ENCODE measurements at places on chromosomes 5 and 9.

GRCh38 chr5:38562444-38563210, 6.2 kb upstream of the LIFR start:
- no peak for DNase-seq

DNA sequence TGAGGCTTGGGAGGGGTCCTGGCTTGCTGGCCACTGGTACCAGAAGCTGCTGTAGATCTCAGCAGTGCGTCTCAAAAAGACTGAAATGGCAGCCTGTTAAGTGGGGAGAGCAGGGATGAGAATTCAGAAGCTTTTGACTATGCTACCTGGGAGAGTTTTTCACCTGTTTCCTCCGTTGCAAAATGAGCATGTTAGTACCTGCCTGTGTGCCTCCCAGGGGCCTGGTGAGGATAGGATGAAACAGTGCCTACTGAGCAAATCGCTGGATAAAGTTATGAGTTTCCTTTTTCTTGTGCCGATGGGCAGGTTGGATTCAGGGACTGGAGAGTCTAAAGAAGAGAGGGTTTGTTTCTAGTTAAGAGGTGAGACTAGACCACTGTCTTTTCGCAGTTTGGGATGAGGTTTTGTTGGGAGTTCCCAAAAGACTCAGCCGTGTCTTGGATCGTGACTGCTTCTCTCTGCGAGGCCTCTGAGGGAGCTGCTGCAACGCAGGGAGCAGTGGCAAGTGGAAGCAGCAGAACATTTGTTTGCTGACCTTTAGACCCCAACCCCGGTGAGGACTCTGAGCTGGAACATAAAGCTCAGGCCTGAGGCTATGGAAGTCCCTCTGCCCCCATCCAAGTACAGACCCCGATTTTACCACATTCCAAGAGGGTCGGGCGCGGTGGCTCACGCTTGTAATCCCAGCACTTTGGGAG, 1.4 kb downstream of the RALGPS1 start:
- DNase-seq = no peak

DNA sequence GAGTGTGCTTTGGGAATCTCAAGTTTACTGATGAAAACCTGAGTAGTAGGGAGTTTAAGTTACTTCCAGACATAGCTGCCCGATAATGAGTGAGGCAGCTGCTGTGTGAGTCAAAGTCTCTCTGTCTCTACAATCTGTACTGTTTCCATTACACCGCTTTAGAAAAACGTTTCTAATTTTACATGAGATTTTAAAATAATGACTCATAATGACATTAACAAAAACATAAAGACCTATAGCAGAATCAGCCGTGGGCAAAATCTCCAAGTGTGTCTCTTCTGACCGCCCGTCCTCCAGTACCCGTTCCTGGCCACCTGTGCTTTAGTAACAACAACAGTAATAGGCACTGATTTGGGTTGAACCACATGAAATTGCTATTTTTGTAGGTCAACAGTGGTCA, 69.6 kb upstream of the PRRC1 start:
- no peak for DNase-seq

DNA sequence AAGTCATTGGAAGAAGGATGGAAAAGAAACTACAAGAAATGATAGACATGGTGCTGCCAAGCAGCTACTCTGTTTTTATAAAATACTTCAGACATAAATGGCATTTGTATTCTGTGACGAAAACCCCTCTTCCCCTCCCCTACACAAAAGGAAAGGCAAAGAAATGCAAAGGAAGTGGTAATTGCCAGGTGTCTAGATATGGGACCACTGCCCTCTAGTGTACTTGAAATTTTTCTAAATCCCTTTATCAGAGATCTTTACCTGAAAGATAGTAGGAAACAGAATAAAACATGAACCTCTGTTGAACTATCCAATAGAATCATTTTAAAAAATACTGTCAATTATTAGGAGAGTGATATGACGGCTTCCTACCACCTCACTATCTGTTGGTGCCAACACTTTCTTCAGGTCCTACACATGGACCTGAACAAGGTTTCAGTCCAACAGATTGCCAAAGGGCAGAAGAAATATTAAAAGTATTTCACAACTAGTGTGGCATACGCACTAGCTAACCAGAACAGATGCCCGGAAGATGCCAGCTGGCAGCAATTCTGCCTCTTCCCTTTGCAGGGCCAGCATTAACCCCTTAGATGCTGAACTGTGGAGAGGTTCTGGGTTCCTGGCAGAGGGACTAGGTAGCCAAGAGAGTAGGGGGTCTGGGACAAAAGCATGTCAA, 104.1 kb downstream of the TSSK1B start:
- peak; percentile 76 for DNase-seq

GRCh38 chr9:126754436-126755316, 50.2 kb upstream of the ZBTB43 start:
- no peak for DNase-seq

DNA sequence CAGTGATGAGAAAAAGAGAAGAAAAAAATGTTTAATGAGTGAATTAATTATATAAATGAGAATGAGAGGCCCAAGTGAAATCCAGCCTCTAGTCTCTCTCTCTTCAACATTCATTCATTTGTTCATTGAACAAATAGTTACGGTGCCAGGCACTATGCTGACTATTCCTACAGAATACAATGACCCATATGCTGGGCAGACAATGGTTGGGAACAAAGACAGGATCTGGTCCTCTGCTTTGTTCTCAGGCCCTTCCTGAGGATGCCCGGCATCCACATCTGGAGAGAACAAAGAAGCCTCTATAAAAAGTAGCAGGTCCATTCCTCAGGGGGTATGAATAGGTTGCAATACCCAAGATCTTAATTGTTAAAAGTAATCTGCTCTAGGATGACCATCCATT, 6.9 kb downstream of the ADAM19 start:
- DNase-seq = no peak

- no peak for DNase-seq
These were observed 64.2 kb downstream of the MAST4 start for GRCh38 chr5:66660396-66660795.

- no peak for DNase-seq
These were observed 2022.2 kb downstream of the MAT2B start for GRCh38 chr5:165527577-165527976.

DNA sequence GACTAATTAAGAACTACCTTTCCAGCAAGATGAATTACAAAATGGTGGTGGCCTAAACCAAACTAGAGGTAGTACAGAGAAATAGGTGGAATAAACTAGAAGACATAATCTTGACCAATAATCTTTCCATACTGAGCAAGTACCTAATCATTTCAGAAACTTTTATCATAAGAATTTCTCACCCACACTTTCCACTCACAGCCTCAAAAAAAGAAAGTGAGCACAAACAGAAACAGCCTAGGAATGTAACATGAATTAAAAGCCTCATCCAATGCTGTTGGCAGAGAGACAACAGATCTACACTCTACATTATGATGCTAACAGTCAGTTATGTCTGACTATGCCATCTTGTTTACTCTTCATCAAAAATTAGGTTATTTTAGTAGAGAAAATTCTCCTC, 1.3 kb downstream of the RNF38 start:
- no peak for DNase-seq

DNA sequence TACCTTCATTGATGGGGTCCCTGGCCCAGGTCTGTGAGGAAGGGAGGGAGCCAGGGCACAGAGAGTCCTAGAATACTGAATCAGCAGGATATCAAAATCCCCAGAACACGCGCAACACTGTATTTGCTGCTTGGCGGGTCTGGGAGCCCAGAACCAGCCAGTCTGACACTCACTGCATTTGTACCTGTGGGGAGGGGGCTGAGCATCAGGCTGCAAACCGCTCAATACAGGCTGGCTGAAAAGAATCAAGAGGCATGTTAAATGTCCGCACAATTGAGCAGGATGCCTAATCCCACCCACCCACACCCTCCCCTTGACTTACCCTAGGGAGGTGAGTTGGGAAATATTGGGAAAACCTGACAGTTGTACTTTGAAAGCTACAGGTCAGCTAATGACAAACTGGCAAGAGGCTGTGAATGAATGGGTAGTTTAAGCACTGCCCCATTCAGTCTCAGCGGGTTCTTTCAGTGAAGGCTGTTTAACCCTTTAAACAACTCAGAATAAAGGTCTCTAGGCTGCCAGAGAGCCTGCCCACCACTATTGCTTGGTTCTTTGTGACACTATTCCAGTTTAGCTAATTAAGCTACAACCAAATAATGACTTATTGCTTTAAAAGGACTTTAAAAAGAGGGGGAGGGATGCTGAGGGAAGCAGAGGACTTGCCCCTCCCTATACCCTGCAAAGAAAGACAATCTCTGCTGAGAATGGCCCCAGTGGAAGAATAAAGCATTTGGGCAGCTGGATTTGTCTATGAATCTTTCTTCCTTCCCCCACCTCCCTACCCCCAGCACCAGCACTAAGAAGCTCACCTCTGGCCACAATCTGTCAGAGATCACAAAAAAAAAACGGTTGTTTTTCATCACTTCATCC, 5.0 kb downstream of the SPRY4 start:
- no peak for DNase-seq

GRCh38 chr9:129322022-129322621, 144.1 kb upstream of the IER5L start:
- no peak for DNase-seq

DNA sequence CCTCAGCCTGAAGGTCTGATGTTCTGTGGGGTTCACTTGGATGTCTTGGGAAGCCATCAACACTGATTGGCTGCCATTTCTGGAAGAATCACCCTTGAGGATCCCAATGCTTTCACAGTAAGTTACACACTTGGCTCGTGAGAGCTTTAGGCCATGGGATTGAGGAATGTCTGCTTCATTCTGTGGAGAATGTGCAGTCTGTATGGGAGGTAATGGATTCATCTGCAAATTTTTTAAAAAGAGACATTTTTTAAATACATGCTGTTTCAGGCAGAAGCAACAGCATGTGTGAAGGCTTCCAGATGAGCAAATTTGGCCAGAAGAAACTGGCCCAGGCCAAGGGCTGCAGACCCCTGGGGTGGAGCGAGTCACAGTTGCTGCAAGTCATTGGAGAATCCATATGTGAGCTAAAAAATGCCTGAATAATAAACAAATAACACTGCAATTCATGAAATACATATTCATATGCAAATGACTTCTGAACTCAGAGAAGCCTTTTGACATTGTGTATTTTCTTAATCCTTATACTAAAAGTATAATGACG, 146.3 kb upstream of the RASEF start:
- no peak for DNase-seq

GRCh38 chr5:159342840-159343239, 12.6 kb upstream of the IL12B start:
- no peak for DNase-seq

DNA sequence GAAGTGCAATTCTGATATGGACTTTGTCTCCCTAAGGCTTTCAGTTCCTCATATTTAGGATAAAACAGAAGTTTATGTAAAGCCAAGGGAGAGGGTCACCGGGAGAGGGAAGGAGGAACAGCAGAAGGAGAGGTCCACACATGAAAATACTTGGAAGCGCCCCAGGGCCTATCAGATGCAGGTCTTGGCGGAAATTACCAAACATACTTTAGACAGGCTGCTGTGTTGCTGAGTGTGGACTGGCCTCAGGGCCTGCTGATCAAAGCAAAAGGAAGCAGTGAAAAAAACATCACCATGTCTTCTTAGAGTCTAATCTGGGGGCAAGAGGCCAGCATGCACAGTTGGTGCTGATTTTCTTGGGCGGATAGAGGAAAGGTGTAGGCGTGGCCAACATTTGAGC, 14.1 kb upstream of the NTRK2 start:
- DNase-seq = no peak

DNA sequence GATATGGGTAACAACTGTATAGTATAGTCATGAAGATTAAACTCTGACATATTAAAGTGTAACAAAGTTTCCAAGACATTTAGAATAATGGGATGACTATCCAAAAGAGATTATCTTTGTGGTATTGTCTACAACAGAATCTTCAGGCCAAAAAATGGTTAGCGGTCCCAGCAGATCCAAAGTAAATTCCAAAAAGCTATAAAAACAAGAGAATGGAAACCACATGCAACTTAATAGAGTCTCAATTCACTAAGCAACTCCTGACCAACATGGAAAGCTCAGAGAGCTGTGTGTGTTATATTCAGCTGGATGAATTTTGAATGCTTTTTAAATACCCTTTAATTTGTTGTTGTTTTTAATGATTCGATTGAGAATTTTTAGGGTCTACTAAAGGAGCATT, 688.2 kb downstream of the CETN3 start:
- DNase-seq = no peak

DNA sequence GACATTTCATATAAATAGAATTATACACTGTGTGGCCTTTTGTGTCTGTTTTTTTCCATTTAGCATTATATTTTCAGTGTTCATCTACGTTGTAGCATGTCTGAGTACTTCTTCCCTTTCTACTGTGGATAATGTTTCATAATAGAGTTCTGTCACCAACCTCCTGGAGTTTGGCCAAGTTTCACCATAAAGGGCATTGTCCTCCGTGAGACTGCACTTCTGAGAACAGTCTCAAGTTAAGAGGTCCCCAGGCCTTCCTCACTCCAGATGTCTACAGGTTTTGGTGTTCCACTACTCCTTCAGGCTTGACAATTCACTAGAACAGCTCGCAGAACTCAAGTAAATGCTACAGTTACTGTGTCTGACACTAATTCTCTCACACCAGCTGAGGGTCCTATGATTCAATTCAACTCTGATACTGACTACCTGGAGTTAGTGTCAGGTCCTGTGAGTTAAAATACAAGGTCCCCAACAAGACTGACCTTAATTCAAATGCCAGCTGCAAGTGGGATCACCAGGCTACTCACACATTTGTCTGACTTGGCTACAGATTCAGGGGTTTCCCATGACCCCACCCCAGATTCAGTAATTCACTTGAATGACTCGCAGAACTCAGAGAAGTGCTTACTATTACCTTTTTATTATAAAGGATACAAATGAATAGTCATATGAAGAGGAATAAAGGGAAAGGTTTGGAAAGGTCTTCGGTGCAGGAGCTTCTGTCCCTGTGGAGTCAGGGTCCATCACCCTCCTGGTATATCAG, 31.1 kb downstream of the SLC35A4 start:
- DNase-seq = no peak

DNA sequence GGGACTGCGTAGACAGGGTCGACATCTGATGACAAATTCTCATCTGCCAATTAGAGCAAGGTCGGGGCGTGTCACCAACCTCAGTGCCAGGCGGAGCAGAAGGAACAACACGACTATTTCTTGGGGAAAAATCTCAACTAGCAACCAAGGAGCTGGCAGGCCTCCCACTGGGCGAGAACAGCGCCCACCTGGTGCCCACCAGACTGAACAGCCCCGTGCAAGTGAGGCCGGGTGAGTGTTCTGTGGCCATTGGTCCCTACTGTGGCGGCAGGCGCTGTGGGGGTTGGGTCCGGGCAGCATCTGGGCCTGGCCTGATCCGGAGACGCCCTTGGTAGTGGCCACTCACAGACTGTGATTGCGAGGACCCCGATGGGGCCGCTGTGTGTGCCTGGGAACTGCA, 11.5 kb downstream of the NOTCH1 start:
- DNase-seq = no peak

GRCh38 chr5:598564-598890, 13.6 kb upstream of the CEP72 start:
- DNase-seq = no peak

Data from T-helper 2 cell (primary cell).